ENCODE measurements at places on chromosomes 7 and 10.

GRCh38 chr10:33189808-33190207, 144.7 kb downstream of the NRP1 start:
- H3K4me1 ChIP-seq: no peaks in the 10 kb centered on the region
- DNase-seq: no peak
- H3K27me3 ChIP-seq: no peaks in the 10 kb centered on the region
- no peak overlapping the region for H3K27ac ChIP-seq

DNA sequence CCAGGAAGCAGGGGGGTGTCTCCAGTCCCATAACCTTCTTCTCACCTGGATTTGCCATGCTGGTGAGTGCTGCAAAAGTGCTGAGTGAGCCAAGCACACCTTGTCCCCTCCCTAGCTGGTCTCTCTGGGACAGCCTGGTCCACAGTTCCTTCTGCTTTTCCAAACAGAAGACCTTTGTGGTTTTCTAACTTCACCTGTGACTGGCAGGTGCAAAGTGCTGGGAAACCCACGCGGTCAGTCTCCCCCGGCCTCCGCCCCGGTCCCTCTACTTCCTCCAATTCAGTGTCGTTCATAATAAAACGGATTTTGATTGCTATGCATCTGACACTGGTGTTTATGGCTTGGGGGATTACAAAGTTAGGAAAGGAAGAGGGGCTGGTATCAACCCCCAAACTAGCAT, 37.1 kb downstream of the RBAK start:
- H3K4me1 ChIP-seq: no peaks in the 10 kb centered on the region
- H3K27ac ChIP-seq: no peak overlapping the region

GRCh38 chr7:158734861-158735260, 30.3 kb upstream of the NCAPG2 start:
- no peak for DNase-seq
- peaks cover 72% of the 10 kb centered on the region for H3K36me3 ChIP-seq
- H3K27ac ChIP-seq: no peak overlapping the region

DNA sequence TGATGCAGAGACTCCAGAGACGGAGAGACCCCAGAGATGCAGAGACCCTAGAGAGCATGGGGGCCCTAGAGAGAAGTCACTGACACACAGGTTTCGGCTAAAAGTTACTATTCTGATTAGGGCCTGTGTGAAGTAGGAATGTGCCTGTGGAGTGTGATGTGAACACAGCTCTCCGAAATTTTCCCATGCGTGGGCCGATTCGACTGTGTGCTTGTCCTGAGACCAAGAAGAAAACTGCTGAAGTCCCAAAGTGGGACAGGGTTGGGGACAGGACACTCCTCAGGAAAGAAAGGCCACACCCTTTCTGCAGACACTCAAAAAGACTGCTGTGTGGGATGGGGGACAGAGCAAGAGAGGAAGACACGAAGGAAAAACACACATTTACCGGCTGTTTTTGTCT, 533.5 kb downstream of the PTPRN2 start:
- no peaks in the 10 kb centered on the region for H3K27me3 ChIP-seq
- no peaks in the 10 kb centered on the region for H3K36me3 ChIP-seq
- no peaks in the 10 kb centered on the region for H3K4me1 ChIP-seq

GRCh38 chr10:110833234-110833940, 38.3 kb upstream of the PDCD4 start:
- no peak overlapping the region for H3K27ac ChIP-seq
- DNase-seq: no peak
- H3K36me3 ChIP-seq: no peaks in the 10 kb centered on the region
- H3K4me3 ChIP-seq: no peak overlapping the region

- H3K27ac ChIP-seq: no peak overlapping the region
- H3K36me3 ChIP-seq: no peaks in the 10 kb centered on the region
- H3K4me3 ChIP-seq: no peak overlapping the region
- H3K4me1 ChIP-seq: no peaks in the 10 kb centered on the region
- DNase-seq: no peak
Measured at GRCh38 chr10:59315465-59315864, 46.9 kb downstream of the FAM13C start.

DNA sequence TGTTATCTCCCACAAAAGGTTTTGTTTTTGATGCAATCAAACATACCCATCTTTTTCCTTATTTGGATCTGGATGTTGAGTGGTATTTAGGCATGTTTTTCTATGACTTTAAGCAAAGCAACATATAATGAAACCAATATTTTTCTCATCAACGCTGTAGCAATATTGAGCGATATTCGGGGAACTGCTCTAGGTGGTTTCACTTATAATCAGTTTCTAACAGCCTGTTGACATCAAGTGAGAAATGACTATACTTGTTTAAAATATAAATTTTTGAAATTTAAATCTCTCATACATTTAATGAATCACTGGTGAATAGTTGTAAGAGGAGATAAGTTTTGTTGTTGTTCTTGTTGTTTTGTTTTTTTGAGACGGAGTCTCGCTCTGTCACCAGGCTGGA, 52.8 kb upstream of the CCAR1 start:
- no peaks in the 10 kb centered on the region for H3K36me3 ChIP-seq

GRCh38 chr7:54689394-54690049, 69.5 kb downstream of the SEC61G start:
- no peaks in the 10 kb centered on the region for H3K27me3 ChIP-seq
- DNase-seq: no peak
- no peak overlapping the region for H3K27ac ChIP-seq
- no peaks in the 10 kb centered on the region for H3K36me3 ChIP-seq
- H3K4me1 ChIP-seq: no peaks in the 10 kb centered on the region

- no peak overlapping the region for H3K4me3 ChIP-seq
- no peaks in the 10 kb centered on the region for H3K4me1 ChIP-seq
- H3K36me3 ChIP-seq: no peaks in the 10 kb centered on the region
- DNase-seq: no peak
- no peaks in the 10 kb centered on the region for H3K27me3 ChIP-seq
Measured at GRCh38 chr7:149307775-149308501, 45.9 kb downstream of the ZNF783 start.

DNA sequence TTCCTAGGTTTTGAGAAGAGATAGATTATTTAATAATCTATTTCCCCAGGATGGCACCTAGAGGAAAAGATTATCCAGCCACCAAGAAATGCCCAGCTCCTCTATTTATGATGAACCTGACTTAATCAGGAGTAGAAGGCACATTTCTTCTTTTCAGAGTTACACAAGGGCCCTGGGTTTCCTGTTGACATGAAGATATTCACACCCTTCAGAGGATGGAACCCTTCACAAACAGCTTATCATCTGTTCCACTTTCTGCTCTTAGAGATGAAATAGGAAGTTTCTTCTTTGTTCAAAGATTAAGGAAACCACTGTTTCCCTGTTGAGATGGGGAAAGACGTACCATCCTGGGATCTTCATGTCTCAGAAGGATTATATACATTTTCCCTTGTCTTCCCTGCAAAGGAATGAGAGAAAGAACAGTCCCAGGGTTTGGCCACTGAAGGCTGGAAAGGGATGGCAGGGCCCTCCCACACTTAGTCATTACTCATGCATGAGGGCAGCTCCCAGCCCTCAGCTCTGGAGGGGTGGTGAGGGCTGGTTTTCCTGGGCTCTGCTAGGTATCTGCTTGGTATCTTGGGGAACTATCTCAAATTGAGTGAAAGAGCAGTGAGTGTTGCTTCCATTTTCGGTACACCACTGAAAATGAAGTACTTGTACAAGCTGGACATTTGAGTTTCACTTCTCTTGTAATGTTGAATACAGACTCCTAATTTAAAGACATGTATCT, 64.0 kb downstream of the MTPAP start:
- H3K27ac ChIP-seq: no peak overlapping the region
- no peak overlapping the region for H3K4me3 ChIP-seq
- no peaks in the 10 kb centered on the region for H3K36me3 ChIP-seq
- no peaks in the 10 kb centered on the region for H3K27me3 ChIP-seq

- no peak overlapping the region for H3K4me3 ChIP-seq
- no peaks in the 10 kb centered on the region for H3K4me1 ChIP-seq
Measured at GRCh38 chr7:30965883-30966282, 2.1 kb downstream of the GHRHR start.

- H3K27ac ChIP-seq: no peak overlapping the region
- no peaks in the 10 kb centered on the region for H3K27me3 ChIP-seq
- H3K4me1 ChIP-seq: no peaks in the 10 kb centered on the region
- H3K36me3 ChIP-seq: no peaks in the 10 kb centered on the region
Measured at GRCh38 chr10:112139176-112139575, 44.4 kb downstream of the GPAM start.

GRCh38 chr10:73577788-73578187, 13.4 kb downstream of the USP54 start:
- no peaks in the 10 kb centered on the region for H3K4me1 ChIP-seq
- no peak overlapping the region for H3K27ac ChIP-seq
- no peak overlapping the region for H3K4me3 ChIP-seq
- no peak for DNase-seq
- no peaks in the 10 kb centered on the region for H3K27me3 ChIP-seq
- H3K36me3 ChIP-seq: no peaks in the 10 kb centered on the region

DNA sequence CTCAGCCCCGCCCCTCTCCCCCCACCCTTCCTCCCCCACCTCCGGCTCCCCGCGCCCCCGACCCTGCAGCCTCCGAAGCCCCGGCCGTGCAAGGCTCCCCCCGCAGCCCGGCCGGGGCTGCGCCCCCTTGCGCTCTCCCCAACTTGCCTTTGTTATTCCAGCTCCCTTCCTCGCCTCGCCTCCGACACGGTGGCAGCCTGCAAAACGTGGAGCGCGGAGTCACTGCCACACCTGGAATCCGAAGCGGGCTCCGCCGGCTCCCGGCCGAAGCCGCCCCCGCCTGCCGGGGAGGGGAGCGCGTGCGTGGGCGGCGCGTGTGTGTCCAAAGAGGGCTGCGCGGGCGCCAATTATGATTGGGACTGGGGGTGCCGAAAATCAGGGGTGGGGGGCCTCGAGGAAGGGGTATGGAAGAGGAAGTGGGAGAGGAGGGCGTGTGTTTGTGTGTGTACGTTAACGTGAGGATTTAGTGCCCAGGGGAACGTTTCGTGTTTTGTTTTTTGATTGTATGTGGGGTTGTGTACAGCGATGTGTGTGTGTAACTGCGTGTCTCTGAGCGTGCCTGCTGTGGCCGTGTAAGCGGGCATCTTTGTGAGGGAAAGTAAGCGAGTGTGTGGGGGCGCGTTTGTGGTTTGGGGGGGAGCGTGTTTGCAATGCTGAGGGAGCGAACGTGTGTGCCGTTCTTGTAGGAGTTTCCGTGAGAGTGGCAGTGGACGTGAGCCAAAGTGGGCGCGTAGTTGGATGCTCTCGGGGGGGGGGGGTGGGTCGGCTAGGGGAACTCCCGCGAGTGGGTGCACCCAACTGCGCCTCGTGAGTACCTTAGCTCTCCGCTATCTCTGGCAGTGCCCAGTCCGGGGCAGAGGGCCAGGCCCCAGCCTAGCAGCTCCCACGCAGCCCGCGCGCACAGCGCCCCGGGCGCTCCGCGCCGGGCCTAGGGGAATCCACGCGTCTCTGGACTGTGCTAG, 1.2 kb upstream of the ZMIZ1 start:
- H3K27me3 ChIP-seq: no peaks in the 10 kb centered on the region
- H3K4me1 ChIP-seq: peaks cover 34% of the 10 kb centered on the region
- no peaks in the 10 kb centered on the region for H3K36me3 ChIP-seq
- peak; percentile 81 for DNase-seq
- H3K27ac ChIP-seq: peak overlapping the region; percentile 73

DNA sequence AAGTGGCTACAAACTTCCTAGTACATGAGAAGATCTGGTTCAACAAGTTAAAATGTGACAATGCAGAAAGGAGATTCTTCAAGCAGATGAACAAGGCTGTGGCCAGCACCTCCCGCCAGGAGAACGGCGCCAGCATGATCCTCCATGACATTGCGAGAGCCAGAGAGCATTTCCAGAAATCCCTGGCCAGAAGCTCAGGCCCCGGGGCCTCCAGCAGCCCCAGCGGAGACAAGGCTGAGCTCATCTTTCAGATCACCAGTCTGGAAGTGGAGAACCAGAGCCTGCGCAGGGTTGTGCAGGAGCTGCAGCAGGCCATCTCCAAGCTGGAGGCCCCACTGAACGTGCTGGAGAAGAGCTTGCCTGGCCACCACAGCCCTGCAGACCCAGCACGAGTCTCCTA, 40.1 kb upstream of the ZNF273 start:
- no peak for DNase-seq
- H3K4me1 ChIP-seq: no peaks in the 10 kb centered on the region
- H3K36me3 ChIP-seq: no peaks in the 10 kb centered on the region
- H3K4me3 ChIP-seq: no peak overlapping the region

DNA sequence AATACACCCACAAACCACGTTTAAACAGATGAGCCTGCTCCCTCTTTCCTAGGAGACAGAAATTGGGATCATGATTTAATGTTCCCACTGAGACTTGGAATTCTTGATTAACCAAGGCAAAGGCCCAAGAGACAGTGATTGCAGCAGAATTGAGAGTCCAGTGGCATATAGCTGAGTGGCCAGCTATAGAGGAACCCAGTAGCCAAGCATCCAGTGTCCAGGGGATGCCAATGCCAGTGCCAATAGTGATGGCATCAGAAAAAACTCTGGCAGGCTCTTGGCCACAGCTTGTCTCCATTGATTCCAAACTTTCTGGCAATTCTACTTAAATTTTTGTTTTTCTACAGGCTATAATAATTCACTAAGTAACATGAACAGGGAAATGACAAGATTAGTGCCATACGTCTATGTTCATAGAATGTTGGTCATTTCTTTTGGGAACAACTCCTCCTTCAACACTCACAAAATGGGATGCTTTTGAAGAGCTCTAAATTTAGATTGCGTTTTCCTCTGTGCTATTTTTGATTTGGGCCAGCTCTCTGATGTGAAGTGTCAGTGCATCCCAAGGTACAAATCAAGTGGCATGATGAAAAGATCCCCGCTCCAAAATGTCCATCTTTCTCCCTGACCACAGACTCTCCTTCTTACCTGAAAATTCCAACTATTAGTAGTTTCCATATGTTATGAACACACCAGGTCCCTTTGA, 83.1 kb upstream of the A1CF start:
- H3K27ac ChIP-seq: no peak overlapping the region
- H3K27me3 ChIP-seq: no peaks in the 10 kb centered on the region
- H3K36me3 ChIP-seq: no peaks in the 10 kb centered on the region
- H3K4me1 ChIP-seq: no peaks in the 10 kb centered on the region
- DNase-seq: no peak

DNA sequence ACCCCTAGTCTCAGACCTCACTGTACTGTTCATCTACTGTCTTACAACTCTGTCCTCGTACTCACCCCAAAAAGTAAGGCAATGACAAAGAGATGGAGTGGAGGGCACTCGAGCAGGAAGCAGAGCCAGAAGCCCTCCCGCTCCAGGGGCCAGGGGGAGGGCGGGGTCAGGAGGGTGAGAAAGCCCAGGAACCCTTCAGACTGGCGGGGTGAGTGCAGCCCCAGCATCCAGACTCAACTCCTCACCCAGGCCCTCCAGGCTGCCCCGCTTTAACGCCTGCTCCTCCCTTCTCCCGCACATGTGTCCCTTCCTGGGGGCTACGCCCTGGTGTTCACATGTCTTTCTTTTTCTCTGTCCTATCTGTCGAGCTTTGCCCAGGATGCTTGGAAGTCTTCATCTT, 66.1 kb downstream of the CALML3 start:
- H3K36me3 ChIP-seq: no peaks in the 10 kb centered on the region
- no peak overlapping the region for H3K27ac ChIP-seq
- no peaks in the 10 kb centered on the region for H3K27me3 ChIP-seq
- peaks cover under 1% of the 10 kb centered on the region for H3K4me1 ChIP-seq
- DNase-seq: no peak

- H3K27me3 ChIP-seq: no peaks in the 10 kb centered on the region
- H3K27ac ChIP-seq: no peak overlapping the region
- DNase-seq: no peak
- no peak overlapping the region for H3K4me3 ChIP-seq
- H3K4me1 ChIP-seq: no peaks in the 10 kb centered on the region
Measured at GRCh38 chr10:78471326-78471722, 437.7 kb downstream of the RPS24 start.

GRCh38 chr10:11697718-11698527, 44.3 kb upstream of the ECHDC3 start:
- H3K36me3 ChIP-seq: no peaks in the 10 kb centered on the region
- no peaks in the 10 kb centered on the region for H3K27me3 ChIP-seq
- no peak overlapping the region for H3K4me3 ChIP-seq

- H3K27me3 ChIP-seq: no peaks in the 10 kb centered on the region
- H3K4me3 ChIP-seq: no peak overlapping the region
- H3K4me1 ChIP-seq: no peaks in the 10 kb centered on the region
- H3K36me3 ChIP-seq: peaks cover 16% of the 10 kb centered on the region
Measured at GRCh38 chr10:119439922-119440321, 102.6 kb downstream of the RGS10 start.
